ENCODE measurements at places on chromosomes 1 and 21.

DNA sequence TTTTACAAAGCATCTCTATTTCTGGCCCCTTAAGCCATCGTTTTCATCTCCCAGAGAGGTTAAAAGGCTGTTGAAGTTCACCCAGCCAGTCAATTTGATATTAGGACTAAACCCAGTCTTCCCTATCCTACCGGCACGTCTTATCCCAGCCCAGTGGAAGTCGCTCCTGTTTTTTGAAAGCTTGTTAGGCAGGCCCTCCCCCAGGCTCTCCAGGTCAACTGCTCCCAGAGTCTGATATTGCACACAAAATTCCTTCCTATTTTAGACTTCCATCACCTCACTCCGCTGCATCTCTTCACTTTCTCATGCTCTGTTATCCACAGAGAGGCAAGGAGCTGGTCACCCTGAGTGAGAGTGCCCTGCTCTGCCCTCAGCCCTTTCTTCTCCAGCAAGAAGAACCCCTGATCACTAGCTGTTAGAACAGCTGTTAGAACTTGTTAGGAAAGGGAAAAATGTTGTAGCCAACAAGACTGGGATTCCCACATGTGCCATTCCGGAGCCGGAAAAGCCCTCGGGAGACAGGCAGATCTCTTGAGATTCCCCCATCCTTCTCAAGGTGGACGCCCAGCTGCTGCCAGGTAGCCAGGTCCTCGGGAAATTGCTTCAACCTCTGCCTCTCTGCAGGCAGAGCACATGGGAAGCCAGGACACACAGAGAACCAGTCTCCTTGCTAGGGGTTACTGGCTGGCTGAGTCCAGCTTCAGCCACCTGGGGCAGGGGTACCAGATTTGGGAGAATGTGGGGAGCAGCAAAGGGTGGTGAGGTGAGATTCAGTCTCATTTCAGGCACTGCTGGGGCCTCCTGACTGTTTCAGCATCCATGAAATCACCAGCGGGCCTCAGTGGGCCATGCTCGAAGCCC is 25.7 kb downstream of the PLXNA2 start:
- no peak for DNase-seq

DNA sequence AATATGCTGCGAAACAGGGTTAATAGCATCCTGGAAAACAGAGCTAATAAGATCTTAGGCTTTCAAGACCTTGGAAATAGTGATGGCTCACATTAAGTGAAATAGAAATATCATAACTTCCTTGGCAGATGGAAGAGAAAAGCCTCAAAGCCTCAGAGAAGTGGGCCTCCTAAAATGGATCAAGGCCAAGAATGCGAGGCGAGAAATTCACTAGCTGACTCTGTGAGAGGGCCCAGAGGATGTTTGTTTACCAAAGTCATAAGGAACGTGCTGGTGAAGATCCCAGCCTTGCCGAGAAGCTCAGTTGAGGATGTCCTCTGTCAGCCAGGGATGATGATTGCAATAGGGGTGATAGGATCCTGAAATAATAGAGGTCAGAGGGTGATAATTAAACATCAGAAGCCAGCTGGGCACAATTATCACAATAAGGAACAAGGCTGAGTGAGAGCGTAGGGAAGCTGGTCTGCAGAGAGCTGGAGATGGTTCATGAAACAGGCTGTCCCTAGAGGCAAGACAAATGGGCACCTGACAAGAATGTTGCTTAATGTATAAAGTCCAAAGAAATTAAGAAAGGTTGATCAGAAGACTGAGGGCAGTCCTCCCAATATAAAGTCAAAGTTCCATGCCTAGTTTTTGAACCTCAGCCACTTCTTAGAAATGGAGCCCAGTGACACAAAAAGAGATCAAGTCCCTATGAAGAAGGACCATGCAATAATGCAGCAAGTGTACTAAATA is 101.7 kb upstream of the COG2 start:
- no peak for DNase-seq

GRCh38 chr1:34770891-34771504 is 10.0 kb upstream of the GJB3 start:
- DNase-seq, result no peak

GRCh38 chr1:7501084-7501491 is 270.0 kb upstream of the VAMP3 start:
- no peak for DNase-seq

- no peak for DNase-seq
Observed at GRCh38 chr1:202029171-202029665, 18.8 kb downstream of the ELF3 start.

- no peak for DNase-seq
Observed at GRCh38 chr1:24786191-24786590, 40.9 kb downstream of the CLIC4 start.

DNA sequence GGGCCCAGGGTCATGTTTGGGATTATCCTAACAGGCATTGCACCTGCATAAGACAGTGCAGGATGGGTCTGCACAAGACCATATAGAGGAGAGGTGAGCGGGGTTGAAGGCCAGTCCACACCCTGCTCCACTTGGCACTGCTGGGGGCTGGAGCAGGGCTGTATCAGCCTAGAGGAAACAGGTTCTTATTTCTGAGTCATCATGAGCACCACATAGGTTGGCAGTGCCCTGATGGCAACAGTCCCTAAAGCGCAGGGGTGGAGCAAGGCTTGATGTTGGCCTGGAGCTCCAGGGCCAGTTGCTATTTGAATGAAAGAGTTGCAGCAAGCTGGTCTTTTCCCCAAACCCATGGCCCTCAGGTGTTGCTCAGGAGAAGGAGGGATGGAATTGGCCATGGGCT is 29.8 kb upstream of the BMP8B start:
- DNase-seq, result no peak

DNA sequence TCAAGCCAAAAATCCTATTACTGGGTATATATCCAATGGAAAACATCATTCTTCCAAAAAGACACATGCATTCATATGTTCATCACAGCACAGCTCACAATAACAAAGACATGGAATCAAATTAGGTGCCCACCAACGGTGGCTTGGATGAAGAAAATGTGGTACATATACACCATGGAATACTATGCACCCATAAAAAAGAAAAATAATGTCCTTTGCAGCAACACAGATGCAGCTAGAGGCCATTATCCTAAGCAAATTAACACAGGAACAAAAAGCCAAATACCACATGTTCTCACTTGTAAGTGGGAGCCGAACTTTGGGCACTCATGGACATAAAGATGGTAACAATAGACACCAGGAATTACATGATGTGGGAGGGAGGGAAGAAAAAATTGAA is 113.6 kb downstream of the MRPL39 start:
- DNase-seq, result no peak

GRCh38 chr1:15836772-15837669 is 10.5 kb upstream of the SPEN start:
- DNase-seq, result no peak

- DNase-seq, result peak; percentile 69
Observed at GRCh38 chr21:36976882-36977651, 10.6 kb upstream of the HLCS start.

- DNase-seq, result no peak
Observed at GRCh38 chr1:159421821-159422220, 10.2 kb upstream of the OR10J4 start.
